ENCODE measurements at places on chromosomes 4 and X.

DNA sequence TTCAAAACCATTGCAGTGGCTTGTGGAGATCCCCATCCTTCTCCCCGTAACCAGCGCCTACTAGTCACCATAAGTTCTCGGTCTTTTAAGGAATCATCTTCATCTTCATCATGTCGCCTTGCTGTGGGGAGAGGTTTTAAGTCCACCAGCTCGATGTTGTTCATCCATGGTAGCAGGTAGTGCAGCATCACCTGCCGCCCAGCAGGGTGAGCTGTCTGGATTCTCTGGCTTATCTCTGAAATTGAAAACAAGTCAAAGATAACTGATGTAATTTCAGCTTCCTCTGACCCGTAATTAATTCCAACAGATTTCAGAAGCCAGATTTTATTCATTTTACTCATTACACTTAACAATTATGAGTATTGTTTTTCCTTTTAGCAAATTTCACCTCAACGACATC lies 67.4 kb downstream of the ZAR1 start:
- DNase-seq, result no peak

DNA sequence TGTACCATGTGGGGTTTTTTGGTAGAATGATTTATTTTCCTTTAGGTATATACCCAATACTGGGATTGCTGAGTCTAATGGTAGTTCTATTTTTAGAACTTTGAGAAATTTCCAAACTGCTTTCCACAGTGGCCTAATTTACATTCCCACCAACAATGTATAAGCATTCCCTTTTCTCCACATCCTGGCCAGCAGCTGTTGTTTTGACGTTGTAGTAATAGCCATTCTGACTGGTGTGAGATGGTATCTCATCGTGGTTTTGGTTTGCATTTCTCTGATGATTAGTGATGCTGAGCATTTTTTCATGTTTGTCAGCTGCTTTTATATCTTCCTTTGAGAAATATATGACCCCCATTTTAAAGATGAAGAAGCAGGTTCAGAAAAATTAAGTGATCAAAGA lies 153.7 kb downstream of the CBR4 start:
- DNase-seq, result no peak

DNA sequence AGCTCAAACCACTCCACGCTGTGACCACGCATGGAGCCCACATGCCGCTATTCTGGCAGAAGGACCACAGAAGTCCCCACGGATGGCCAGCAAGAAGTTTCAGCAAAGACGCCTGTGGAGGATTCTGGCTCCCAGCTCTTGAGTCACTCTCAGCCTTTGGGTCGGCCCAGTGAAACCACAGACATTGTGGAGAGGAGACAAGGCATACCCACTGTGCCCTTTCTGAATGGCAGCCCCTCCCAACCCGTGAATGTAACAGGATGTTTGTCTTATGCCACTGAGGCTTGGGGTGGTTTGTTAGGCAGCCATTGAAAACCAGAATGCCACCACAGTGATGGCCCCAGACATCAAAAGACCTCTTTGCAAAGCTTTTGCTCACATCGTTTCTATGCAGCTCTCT lies 42.7 kb downstream of the ABLIM2 start:
- no peak for DNase-seq

DNA sequence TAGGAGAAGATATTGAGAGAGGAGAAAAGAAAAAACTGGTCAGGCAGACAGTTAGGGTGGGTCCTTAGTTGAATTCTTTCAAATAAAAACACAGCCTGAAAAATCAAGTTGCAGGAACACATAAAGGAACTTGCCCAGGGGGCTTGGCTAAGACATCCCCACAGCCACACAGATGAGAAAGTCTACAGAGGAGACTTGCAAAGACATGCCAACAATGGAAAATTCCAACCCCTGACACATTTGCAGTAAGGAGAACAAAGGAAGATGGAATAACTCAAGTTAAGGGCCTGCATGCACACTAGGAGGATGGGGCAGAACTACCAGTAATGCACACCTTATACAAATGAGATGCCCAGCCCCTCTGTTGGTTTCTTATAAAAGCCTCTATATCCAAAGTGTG lies 197.6 kb downstream of the CPXCR1 start:
- no peak for DNase-seq

- DNase-seq, result no peak
Observed at GRCh38 chr4:173508386-173509035, 21.5 kb downstream of the HAND2 start.

GRCh38 chrX:69067841-69068240 lies 97.4 kb downstream of the PJA1 start:
- no peak for DNase-seq

- no peak for DNase-seq
Observed at GRCh38 chr4:114026447-114026846, 47.0 kb upstream of the ARSJ start.

- no peak for DNase-seq
Observed at GRCh38 chr4:5203993-5204310, 152.7 kb downstream of the STK32B start.

GRCh38 chrX:9790866-9791265 lies 4.6 kb downstream of the SHROOM2 start:
- DNase-seq, result no peak

- DNase-seq, result no peak
Observed at GRCh38 chr4:40316782-40317635, 18.1 kb upstream of the CHRNA9 start.

DNA sequence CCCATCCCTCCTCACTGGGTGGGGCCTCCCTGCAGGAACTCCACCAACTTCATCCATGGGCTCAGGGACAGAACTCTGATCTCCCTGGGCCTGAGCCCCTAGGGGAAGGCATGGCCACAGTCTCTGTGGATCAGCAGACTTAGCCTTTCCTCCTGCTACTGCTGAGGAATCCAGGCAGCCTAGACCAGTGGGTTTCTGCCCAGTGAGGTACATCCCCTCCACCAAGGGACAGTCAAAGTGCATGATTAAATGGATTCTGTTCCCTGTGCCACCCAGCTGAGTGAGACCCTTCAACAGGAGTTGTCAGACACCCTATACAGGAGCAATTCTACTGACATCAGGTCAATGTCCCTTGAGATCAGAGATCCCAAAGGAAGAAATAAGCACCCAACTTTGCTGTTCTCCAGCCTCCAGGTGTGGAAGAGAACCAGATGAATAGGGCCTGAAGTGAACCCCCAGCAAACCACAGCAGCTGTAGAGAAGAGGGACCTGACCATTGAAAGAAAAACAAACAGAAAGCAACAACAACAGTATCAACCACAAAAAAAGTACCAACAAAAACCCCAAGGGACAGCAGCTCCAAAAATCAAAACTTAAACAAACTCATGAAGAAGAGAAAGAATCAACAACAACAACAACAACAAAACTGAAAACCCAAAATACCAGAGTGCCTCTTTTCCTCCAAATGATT lies 84.8 kb downstream of the CHIC1 start:
- no peak for DNase-seq

DNA sequence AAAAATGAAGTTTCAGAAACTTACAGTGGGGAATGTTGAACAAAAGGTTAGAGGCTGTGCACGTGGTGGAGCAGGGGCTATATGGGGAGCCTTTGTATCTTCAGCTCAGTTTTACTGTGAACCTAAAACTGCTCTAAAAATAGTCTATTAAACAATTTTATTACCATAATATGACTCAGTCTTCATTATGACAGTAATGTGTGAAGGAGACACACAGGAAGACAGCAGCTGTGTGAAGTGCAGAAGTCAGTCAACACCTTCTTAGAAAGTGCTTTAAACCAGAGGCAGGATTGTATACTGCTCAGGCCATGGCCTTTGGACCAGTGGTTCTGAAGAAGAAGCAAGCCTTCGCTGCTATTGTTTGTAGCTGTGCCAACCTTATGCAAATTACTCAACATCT lies 89.7 kb downstream of the ARHGAP10 start:
- no peak for DNase-seq

- DNase-seq, result no peak
Observed at GRCh38 chr4:87088186-87088585, 132.2 kb downstream of the KLHL8 start.

DNA sequence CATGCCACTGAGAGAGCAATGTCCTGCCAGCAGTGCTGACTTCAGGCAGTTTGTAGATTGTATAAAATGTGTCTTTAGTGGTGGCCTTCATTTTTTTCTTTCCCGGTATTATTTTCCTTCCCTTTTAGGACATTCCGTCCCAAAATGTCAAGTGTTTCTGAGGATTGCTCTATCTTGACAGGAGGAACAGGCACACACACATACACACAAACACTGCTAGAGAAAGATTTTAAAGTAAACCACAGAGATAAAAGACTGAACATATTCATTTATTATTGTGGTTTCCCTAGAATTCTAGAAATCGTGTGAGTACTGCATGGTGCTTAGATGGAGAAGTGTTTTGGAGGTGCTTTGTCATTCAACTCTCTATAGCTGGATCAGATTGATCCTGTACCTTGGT lies 111.9 kb downstream of the GABRB1 start:
- no peak for DNase-seq

GRCh38 chr4:111789901-111790640 lies 355.2 kb upstream of the FAM241A start:
- DNase-seq, result no peak

DNA sequence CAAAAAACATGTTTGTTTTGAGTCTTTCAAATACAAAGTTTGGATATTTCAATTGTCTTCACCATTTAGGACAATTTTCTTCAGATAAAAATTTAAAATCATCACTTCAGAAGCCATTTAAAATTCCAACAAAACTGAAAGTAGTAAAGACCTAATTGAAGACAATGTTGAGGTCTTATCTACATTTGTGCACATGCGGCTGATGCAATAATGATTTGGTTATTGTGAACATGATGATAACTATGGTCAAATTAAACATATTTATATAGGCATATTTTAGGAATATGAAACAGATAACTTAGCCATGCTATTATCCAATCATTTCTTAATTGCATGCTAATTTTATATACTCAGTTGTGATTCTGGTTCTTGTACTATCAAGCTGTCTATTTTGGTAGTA lies 407.5 kb downstream of the GALNTL6 start:
- DNase-seq, result no peak

- peak; percentile 51 for DNase-seq
Observed at GRCh38 chrX:16892504-16893362, 22.6 kb upstream of the RBBP7 start.

DNA sequence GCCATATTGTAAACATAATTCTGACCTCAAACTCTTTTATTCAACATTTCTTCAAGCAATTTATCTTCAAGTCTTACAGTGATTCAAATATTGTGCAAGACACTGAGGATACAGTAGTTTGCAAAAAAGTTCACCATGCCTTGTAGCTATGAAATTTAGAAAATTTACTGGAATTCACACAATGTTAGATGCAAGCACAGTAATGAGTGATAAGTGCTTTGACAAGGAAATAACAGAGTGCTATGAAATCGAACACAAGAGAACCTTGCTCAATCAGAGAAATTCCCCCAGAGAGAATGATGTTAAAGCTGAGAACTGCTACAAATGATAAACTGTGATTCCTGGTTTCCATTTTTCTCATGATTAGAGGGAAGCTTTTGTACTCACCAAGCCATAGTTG lies 952.9 kb downstream of the FAT4 start:
- DNase-seq, result no peak

DNA sequence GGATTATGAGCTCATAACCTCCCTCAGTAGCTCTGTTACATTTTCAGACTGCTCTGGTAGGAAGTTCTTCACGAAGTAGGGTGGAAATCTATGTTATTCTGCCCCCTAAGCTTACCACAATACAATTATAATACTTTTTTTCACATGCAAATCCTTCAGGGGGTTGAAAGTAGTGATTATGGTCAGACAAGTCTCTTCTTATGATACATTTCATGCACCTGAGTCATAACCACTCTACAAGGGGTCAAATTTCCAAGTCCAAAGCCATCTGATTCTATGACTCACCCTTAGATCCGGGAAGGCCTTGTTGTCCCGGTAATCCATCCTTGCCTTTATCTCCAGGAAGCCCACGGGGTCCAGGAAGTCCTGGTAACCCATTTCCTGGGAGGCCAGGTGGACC lies 95.2 kb downstream of the ATG4A start:
- no peak for DNase-seq

DNA sequence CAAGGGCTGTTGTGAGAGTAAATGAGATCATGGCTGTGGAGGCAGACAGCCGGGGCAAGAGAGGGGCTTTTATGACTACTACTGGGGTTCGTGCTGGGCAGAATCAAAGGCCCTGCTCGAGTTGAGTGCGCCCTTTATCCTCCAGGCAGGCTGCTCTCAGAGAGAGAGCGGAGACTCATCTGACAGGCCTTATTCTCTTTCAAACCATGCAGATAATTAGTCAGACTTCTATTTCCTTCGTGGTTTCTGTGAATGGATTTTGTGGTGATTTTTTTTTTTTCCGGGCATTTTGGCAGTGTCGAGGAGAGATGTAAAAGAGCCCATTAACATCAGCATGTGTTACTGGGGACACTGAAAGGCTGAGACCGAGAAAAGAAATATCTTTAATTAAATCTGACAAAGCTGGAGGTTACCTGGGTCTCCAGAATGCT lies 73.6 kb downstream of the MED28 start:
- DNase-seq, result no peak

DNA sequence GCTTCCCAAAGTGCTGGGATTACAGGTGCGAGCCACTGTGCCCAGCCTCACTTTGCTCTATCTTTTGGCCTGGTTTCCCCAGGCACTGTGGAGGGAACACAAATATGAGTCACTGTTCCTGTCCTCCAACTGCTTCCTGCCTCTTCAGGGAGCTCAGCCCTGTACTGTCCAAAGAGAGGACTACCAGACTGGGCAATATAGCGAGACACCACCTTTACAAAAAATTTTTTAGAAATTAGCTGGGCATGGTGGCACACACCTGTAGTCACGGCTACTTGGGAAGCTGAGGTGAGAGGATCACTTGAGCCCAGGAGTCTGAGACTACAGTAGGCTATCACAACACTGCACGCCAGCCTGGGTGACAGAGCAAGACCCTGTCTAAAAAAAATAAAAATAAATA lies 16.9 kb upstream of the WAS start:
- DNase-seq, result no peak

DNA sequence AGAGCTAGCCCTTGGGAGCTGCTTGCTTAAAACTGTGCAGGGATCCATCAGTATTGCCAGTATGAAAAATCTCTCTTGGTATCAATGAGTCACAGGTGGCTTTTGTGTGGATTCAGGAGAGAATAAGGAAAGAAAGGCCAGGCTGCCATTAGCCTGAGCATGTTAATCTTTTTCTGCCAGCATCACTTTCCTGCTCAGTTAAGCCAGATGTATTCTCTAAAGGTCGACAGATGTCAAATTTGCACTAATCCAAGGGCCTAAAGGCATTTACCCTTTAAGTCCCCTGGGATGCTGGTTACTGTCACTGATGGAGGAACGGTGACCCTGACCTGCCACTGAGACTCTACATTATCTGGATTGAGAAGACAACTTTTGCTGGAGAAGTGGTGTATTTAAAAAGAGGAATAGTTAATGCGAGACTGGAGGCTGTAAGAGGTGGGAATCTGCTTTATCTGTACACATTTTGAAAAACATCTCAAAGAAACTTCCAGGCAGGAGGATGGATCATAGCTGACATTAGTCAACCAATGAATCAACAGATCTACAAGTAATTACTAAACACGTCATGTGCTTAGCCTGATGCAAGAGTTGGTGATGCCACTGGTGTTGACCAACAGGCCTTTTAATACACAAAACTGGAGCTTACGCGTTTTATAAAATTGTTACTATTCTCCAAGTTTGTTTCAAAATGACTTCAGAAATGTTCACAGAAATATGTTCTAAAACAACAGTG lies 241.4 kb upstream of the ANXA3 start:
- DNase-seq, result no peak

- no peak for DNase-seq
Observed at GRCh38 chrX:1511829-1512228, 25.2 kb downstream of the P2RY8 start.

All from 8988T (cell line).